ENCODE measurements at places on chromosomes 5 and 9.

GRCh38 chr9:114027863-114028465 lies 50.1 kb downstream of the AMBP start:
- no peak for DNase-seq

- no peak for DNase-seq
These were observed 24.8 kb upstream of the DENND1A start for GRCh38 chr9:123954518-123955280.

DNA sequence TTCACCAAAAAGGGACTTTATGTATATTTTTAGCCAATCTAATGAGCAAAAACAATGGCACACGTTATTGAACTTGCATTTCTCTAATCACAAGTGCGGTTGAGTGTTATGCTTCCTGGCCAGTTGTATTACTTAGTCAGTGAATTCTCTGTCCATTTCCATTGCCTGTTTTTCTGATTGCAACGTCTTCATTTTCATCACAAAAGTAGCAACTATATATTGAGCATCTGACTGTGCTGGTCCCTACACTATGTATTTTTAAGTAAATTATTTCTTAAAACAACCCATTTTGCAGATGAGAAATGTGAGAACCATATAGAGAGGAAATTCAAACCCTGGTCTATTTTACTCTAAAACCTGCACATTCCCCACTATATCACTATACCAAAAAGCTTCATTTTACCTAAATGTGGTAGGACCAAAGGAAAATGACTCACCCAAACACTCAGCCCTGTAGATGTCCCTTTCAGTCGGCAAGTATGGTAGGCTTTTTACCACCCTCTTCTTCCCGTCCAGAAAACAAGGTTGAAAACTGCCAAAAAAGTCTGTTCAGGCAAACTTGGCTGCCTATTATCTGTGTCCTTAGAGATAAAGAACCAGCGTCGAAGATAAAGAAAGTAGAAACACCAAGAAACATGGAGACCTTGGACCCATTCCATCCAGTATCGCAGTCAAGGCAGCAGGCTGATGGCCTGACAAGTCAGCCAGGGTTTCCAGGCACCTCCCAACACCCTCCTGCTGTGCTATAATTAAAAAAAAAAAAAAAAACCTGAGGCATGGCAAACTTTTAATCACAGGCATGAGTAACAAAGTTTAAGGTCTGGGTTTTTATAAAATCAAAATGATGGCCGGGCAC lies 18.8 kb upstream of the FAM13B start:
- DNase-seq = no peak

DNA sequence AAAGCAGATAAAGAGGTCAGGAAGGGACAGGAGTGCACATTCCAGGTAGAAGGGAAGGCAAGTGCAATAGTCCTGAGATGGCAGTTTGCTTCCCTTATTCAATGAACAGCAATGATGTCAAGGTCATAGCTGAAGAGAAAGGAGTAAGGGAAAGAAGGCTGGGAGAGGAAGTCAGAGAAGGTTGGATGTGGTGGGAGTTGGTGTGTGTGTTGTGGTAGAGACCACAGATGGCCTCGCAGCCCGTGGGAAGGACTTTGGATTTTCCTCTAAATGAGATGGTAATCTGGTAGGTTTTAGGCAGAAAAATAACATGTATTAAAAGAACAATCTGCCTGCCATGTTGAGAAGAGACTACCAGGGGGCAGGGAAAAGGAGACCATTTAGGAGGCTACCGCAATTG lies 25.1 kb upstream of the LPAR1 start:
- no peak for DNase-seq

GRCh38 chr5:41057231-41057630 lies 13.9 kb downstream of the MROH2B start:
- DNase-seq = no peak

GRCh38 chr9:131406563-131407436 lies 12.9 kb downstream of the PRRC2B start:
- no peak for DNase-seq

DNA sequence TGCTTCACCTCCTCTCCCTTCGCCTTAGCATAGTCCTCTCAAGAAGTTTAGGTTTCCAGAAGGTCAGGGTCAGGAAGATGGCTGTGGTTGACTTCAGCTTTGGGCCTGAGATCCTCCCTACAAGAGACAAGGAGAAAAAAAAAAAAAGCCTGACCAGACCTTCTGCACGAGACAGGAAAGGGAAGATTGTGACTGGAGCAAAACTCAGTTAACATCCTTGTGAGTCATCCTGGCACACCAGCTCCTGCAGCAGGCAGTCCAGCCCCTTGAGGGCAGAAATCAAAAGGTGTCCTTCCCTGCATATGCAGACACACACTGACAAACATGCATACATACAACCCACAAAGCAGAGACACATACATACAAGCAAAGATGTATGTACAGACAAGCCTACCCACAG lies 18.0 kb upstream of the ENHO start:
- DNase-seq = no peak

- no peak for DNase-seq
These were observed 43.1 kb upstream of the TTC39B start for GRCh38 chr9:15349892-15350761.

DNA sequence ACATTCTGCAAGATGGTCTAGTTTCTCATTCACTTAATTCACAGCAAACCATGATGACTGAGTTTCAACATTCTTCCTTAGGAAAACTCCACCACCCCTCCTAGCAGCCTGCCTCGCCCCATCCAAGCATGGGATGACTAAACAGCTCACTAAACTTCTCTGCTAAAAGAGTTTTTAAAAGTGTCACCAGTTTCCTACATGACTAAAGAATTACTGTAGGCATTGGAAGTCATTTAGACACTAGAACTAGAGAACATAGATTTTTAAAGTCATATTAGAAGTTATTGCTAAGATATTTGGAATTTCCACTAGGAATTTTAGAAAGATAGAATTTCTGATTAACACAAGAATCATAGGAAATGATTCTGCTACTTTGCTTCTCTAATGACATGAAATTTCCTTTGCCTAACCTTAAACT lies 5.5 kb upstream of the ESM1 start:
- DNase-seq = no peak

DNA sequence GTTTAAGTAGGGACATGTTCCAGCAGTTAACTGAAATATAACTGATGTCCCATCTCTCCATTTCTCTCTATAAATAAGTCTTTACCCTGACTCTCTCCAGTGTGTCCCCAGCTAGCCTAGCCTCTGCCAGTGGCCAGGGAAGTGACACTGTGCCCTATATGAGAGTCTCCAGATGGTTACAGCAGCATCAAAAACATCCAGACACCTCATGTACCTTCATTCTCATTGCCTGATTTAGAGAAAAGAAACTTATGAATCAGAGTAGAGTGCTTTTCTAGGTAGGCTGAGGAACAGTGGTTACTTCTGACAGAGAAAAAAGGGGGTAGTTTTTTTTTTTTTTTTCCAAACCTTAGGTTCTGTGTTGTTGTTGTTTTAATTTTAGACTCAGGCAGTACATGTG lies 148.5 kb downstream of the GNAQ start:
- DNase-seq = no peak

DNA sequence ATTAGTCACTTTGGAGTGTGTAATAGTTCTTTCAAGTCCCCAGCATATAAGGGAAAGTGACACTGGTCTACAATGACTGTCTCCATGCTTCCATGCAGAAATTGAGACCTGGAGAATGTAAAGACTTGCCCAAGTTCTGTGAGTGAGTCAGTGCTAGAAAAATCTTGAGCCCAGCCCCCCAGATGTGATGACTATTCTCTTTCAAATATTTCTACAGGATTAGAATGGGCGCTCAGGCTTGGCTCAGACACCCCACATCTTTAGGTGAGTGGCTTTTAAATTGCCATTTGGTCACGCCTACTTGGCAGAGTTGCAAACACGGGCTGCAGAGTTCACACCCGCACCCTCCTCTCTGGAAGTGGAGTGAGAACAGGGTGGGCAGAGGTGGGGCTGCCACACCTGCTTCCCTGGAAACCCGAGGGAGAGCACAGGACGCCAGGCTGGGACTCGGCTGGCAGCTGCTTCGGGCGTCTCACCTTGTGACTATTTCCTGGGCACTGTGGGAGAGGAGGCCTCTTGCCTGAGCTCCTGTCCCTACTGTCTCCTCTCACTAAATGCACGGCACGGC lies 37.6 kb downstream of the ROPN1L start:
- DNase-seq = no peak

- no peak for DNase-seq
These were observed 64.8 kb downstream of the SHB start for GRCh38 chr9:38003946-38004808.
